Stimulated activated CD8-positive, alpha-beta memory T cell treated with anti-CD3 and anti-CD28 coated beads, Interleukin-7, amount 100 ng/mL, for 24 hours (primary cell): ENCODE measurements at places on chromosomes 11 and 22.

GRCh38 chr11:111707039-111707690, 59.0 kb downstream of the PPP2R1B start:
- no peak for DNase-seq

DNA sequence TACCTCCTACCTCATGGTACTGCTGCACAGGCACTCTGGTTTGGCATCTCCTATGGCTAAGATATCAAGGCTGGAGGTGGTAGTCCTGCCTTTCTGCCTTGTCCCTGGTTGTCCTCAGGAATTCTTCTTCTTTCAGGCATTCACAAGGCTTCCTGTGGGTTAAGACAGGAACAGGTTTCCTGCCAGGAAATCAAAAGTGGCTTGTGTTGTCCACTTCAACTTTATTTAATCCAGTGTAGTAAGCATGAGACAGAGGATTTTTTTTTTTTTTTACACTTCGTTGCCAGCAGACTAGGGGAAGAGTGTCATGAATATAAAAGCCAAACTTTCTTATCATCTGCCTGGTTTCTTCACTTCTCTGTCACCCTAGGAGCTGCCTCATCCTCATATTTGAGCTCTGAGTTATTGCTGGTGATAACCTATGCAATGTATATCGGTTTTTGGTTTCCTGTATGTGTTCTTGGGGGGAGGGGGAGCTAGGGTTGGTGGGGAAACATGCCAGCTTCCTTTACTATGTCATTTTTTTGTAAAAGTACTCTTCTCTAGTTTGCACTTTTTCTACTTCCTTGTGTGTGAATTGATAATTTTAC, 50.2 kb downstream of the XKR3 start:
- DNase-seq, result no peak

- no peak for DNase-seq
Observed at GRCh38 chr11:69467646-69468045, 13.8 kb upstream of the LINC01488 start.

GRCh38 chr22:41946629-41947423, at the start of gene CENPM:
Gene CENPM, minus strand, starts transcription at chr22:41947152. Its CDS starts 76 bp downstream, at chr22:41947076.
- DNase-seq, result peak; percentile 85

DNA sequence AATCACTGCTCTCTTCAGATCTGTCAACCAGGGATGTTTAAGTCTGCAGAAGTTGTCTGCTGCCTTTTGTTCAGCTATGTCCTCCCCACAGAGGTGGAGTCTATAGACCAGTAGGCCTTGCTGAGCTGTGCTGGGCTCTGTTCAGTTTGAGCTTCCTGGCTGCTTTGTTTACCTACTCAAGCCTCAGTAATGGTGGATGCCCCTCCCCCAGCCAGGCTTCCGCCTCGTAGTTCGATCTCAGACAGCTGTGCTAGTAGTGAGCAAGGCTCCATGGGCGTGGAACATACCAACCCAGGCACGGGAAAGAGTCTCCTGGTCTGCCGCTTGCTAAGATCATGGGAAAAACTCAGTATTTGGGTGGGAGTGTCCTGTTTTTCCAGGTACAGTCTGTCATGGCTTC, 27.6 kb upstream of the CASP12 start:
- no peak for DNase-seq
